ENCODE measurements at places on chromosomes 13 and 19.

- no peak for DNase-seq
Observed at GRCh38 chr13:103403148-103403740, 337.0 kb upstream of the SLC10A2 start.

DNA sequence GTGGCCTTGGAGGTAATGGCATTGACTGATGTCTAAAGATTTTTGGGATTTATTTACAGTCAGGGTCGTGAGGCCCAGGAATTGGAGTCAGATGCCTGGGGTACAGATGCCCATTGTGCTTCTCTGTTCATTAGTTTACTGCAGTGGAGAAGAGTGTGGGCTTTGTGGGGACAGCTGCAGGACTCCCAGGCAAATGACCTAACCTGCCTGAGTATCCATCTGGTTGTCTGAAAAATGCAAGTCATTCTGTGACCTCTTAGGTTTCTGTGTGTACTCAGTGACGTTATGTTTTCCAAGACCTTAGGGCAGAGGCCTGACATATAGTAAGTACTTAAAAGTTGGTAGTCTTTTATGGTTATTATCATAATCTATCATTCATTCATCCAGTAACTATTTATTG, 60.5 kb downstream of the SPATA13 start:
- DNase-seq, result no peak

GRCh38 chr13:30745906-30746686, 10.8 kb downstream of the ALOX5AP start:
- DNase-seq, result no peak

DNA sequence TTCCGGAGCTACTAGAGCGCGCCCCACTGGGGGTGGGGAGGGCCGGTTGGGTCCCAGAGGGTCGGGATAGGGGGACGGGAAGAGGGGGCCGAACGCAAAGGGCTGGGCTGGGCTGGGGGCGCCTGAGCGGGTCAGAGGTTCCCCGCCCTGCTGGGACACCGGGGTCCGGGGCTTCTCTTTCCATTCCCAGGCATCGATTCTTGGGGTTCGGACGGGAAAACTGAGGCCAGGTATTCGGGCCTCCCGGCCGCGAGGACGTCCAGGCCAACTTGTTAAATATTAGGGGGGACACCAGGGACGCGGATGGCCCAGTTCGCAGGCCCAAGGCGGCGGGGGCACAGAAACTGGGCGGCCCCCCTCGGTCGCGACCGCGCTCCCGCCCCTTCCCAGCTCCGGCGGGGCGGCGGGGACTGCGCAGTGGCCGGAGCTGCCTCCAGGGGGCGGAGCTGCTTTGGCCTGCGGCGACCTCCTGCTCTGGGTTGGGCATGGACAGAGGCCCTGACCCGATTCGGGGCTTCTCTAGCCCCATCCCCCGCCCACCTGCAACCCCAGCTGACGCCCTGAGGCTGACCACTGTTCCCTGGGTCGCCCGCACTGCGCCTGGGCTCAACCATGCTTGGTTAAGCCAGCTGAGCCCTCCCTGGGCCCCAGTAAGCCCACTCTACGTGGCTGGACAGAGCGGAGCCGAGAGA, 1.2 kb upstream of the KLF16 start:
- no peak for DNase-seq

GRCh38 chr19:50722201-50723013, 757 bp upstream of the CLEC11A start:
- no peak for DNase-seq

DNA sequence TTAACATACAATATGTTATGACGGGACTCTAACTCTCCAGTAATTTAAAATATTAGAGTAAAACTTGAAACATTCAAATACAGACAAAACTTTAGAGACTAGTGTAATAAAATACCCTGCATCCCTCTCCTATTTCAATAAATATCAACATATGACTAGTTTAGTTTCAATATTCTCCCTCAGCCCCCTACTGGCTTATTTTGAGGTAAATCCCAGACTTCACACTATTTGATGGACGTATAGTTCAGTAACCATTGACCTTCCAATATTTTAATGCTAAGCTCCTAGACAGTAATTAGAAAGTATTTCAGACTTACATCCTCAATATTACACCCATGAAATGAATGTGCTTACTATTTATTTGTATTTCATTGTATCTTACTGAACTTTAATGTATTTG, 180.7 kb upstream of the STARD13 start:
- DNase-seq, result no peak

DNA sequence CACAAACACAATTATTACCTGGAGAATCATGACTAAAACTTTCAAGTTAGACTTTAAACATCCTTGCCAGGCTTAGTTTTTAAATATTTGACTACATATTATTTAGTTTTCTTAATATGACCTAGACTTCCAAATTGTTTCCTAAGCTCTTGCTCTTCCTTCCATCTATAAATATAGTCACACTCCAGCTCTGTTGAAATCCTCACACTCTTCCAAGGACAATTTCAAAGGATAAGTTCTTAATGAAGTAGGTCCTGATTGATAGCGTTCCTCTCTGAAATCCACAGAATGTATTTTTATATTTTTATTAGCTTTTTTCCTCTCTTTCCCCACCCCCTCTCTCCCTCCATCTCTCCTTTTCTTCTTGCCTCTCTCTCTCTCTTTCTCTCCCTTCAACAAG, 1074.1 kb upstream of the PCDH20 start:
- no peak for DNase-seq

DNA sequence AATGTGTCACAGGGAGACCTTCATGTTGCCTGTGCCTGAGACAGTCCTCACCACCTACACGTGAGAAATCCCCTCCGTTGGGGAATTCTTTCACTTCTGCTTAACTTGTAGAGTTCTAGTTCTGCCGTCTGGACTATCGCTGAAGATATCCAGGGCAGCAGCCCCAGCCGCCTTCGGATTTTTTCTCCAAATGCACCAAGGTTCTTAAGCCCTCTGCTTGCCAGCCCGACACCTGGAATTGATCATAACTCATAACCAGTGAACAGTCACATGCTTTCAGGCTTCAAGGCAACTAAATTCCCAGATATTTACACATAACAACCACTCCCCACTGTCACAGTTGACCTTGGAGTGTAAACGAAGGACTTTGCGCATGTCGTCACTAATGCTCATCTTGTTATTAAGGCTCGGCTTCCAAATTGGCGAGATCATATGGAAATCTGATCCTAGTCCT, 114.4 kb downstream of the RAB20 start:
- DNase-seq, result no peak

DNA sequence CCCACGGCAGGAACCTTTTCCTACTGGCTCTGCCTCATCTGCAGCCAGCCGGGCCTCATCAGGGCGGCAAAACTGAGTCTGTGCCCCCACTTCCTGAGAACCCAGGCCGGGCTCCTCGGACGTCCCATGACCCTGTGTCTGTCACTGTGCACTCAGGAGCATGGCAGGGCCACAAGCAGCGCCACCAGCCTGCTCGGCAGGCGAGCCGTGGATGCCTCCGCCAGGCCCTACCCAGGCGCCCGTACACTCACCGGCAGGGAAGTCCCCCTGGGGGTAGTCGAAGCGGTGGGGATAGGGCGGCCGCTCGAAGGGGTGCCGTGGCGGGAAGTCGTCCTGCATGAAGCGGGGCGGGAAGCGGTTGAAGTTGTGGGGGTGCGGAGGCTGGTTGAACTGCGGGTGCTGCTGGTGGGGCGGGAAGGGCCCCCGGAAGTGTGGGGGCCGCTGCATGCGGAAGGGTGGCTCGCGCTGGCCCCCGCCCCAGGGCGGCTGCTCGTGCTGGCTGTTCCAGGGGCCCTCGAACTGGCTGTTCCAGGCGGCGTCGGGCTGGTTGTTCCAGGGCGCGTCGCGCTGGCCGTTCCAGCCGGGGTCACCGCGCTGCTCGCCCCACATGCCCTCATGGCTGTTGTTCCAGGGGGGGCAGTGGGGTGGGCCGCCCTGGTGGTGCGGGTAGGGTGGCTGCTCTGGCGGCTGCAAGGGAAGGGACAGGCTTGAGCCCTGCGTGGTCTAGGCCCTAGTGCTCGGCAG, 17.1 kb downstream of the CHERP start:
- DNase-seq, result no peak

DNA sequence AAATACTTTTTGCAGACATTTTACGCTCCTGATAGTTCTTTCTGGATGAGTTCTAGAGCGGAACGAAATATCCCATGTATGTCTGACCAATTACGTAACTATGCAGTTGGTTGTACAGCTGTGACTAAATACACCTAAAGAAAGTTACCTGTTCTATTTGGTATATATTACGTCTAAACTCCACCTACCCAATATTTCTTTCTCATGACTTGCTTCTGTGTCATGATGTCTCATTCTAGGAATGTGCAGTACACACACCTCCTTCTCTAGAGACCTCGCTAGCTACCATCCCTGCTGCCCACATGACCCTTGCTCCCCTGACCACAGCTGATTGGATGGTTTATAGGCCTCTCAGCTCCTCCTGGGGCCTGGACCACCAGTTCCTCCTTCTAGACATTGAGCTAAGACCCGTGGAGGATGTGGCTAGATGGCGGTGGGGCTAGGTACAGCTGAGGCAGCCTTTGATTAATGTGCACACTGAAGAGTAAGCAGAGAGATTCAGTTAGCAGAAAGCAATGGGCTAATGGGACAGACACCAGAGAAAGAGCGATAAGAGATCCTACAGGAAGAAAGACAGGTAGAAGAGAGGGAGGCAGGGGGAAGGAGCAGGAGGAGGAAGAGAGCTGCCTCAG, 422.1 kb downstream of the COG6 start:
- no peak for DNase-seq

DNA sequence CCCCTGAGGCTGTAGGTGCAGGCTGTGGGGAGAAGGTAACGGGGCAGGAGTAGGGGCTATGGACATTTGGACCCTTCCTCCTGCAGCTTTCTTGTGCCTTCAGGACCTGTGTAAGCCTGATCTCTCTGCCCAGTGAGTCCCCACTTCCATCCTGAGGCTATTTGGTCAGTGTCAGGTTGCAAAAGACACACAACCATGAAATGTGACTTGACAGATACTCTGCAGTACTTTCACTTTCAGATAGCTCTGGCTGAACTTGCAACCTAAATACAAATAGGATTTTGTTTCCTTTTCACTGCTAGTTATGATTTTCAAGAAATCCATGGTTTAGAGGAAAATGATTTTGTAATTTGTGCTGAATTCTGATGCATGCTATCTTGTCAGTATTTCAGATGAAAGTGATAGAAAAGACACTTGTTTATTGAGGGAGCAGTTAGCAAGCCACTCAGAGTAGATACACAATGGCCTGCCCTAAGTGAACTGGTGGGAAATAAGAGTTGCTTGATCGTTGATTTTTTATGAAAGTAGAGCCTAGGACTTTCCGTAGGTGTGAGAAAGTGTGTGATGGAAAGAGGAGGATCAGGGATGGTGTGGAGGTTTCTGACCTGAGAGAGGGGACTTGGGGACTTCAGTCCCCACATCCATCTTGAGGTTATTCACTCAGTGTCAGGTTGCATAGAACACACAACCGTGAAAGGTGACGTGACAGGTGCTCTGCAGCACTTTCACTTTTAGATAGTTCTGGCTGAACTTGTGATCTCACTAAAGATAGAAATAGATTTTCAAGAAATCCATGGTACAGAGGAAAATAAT, 18.1 kb upstream of the EID2 start:
- DNase-seq, result no peak

- no peak for DNase-seq
Observed at GRCh38 chr13:30708541-30708940, 26.8 kb upstream of the ALOX5AP start.

DNA sequence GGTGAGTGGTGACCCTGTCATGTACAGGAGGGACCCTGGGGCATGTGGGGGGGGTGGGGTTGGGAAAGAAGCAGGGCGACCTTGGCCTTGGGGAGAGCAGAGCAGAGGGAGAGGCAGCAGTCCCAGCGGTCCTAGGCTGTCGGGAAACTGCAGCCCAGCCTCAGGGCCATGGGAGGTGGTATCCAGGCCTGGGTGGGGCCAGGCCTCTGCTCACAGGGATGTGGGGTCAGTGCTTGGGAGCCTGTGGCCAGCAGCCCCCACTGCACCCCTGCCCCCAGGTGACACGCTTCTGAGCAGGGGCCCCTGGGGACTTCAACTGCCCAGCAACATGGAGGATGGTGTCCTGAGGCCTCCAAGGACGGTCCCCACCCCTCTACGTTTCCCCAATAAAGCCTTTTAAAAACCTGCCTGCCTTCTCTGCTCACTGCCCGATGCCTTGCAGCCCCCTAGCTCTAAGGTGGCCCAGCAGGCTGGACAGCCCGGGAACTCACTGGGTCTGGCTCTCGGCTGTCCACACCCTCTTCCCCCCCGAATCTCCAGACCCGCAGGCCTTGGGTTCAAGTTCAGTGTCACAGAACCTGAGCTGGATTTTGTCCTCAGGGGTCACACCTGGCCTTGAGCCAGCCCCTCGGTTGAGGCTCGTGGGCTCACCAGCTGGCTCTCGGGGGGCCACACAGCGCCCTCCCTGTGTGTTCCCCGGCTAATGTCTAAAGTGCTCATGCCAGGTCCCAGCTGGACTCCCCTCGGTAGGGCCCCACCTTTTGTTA, 6.9 kb downstream of the PNKP start:
- DNase-seq, result no peak

- DNase-seq, result no peak
Observed at GRCh38 chr19:40933025-40933424, 51.0 kb upstream of the CYP2A7 start.

GRCh38 chr13:105952233-105952972, 583.1 kb downstream of the EFNB2 start:
- peak; percentile 13 for DNase-seq

DNA sequence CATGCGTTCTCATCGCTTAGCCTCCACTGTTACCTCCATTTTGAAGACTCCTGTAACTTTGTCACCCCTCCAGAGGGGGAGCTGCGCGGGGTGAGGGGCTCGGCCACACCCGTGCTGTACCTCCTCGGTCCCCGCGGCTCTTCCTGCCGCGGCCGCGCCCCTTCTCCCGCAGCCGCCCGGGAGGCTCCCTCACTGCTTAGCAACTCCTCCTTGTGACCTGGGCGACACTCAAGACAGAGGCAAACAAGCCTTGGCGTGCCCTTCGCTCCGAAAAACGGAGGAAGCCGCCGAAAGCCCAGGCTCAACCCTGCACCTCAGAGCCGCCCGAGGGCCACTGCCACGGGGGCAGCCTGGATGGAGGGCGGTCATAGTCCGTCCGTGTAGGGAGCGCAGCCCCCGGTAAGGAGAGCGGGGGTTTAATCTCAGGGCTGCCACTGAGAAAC, 494.3 kb downstream of the FOXO1 start:
- no peak for DNase-seq

GRCh38 chr19:40974633-40975037, 16.4 kb upstream of the CYP2B6 start:
- DNase-seq, result peak; percentile 57
